ENCODE measurements at places on chromosomes 4 and X. TPM values are rescaled to one million over a fixed set of nuclear protein-coding genes. Genes with fewer than 3 reads are reported as not detected.

- no peak for DNase-seq
Observed at GRCh38 chr4:74627504-74627903, 166.8 kb downstream of the BTC start.

DNA sequence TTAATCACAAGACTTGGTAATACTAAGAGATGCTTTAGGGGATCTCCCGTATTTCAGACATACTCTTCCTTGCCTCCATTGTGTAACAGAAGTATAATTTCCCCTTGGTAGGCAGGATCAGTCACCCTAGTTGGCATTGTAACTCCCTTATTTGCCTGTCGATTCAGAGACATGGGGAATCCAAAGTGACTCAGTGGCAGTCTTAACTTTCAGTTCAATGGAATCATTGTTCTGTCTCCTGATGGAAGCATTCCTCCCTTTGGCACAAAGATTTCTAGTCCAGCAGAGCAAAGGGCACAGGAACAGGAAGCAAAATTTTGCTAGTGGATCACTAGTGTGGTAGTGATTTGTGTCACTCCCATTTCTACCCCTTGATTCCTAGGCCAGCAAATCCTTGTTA lies 80.4 kb downstream of the DCUN1D4 start:
- no peak for DNase-seq

- peak; percentile 61 for DNase-seq
Observed at GRCh38 chr4:71184195-71184781, 154.5 kb upstream of the SLC4A4 start.

GRCh38 chrX:133923113-133923512 lies 62.3 kb downstream of the GPC3 start:
- no peak for DNase-seq

DNA sequence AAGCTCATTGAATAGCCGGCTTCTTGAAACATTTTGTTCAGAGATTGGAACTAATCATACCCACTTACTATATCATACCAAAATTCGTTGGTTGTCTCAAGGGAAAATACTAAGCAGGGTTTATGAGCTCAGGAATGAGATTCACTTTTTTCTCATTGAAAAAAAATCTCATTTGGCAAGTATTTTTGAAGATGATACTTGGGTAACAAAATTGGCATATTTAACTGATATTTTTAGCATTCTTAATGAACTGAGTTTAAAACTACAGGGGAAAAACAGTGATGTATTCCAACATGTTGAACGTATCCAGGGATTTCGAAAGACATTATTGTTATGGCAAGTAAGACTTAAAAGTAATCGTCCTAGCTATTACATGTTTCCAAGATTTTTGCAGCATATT lies 6.4 kb downstream of the FAM200B start:
- no peak for DNase-seq

DNA sequence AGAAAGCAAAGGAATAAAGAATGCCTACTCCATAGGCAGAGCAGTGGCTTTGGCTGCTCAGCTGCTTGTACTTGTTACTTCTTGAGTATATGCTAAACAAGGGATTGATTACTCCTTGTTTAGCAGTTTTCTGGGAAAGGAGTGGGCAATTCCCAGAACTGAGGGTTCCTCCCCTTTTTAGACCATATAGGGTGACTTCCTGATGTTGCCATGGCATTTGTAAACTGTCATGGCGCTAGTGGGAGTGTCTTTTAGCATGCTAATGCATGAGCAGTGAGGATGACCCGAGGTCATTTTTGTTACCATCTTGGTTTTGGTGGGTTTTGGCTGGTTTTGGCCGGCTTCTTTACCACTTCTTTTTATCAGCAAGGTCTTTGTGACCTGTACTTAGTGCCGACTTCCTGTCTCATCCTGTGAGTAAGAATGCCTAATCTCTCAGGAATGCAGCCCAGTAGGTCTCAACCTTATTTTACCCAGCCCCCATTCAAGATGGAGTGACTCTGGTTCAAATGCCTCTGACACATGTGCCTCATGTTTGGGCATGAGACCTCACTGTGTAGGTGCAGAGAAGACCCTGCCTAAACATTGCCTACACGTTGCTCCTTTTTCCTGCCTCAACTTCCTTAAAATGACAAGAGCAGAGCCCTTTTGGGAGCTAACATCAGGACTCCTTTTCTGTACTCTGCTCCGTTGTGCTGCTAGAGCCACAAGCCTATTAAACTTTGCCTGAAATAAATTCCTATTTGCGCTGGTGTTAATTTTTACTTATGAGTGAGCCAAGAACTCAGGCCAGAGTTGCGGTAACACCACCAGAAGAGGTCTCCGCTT lies 21.0 kb upstream of the UBA6 start:
- DNase-seq, result no peak

GRCh38 chrX:41276661-41277506 lies 57.1 kb upstream of the DDX3X start:
- DNase-seq, result no peak

DNA sequence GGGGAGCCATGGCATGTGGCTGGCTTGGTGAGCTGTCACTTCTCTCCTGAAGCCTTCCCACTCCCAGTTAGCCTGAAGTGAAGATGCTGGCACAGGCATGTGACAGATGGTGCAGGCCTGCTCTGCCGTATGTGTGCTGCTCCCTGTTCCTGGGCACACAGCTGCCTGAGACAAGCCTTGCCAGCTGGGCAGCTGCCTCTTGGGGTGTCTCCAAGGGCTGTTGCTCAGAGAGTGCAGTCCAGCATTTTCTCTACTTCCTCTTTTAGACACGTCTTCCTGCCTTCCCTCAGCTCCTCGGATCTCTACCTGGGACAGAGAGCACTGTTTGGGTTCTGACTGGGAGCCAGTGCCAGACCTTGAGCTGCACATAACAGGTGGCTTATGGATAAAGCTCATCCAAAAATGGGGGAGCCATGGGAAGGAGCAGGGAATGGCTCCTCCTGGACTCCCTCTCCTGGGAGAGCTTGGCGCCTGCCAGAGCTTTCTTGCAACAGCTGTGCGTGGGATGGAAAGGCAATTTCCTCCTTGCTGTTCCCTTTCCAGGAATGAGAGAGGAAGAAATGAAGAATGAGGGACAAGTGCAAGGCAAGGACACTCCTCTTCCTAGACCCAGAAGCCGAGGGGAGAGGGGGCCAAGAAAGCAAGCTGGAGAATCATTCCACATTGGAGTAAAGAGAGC lies 132.9 kb downstream of the MSL3 start:
- DNase-seq, result no peak

DNA sequence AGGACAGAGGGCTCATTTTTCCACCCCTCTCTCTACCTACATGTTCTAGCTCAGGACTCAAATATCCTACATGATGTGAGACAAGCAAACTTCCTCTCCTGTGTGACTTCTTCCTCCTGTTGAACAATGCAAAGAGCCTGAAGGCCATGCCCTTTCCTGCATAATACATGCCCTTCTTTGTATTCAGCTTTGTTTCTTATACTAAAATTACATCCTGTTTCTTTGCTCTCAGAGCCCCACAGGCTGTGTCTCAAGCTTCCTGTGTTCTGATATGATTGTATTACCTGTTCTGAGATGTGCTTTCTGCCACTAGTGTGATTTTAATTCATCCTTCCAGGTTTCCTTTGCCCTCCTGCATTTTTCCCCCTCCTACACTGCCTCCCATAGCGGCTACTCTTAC lies 166.4 kb upstream of the AFF2 start:
- no peak for DNase-seq

DNA sequence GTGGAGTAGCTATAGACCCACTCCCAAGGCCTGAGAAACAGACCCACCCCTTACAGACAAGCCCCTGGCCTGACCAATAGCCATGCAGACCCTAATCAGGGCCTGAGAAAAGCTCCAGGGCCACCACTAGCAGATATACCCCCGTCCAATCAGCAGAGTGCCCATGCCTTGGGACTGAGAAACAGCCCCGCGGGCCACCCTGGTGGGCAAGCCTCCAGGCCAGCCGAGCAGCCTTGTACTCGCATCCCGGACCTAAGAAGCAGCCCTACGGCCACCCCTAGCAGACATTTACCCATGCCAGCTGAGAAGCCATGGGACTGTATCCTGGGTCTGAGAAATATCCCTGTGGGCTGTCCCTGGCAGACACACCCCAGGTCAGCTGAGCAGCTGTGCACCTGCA lies 436.5 kb downstream of the SMARCA1 start:
- no peak for DNase-seq

- no peak for DNase-seq
Observed at GRCh38 chr4:10161840-10162239, 45.2 kb upstream of the WDR1 start.

DNA sequence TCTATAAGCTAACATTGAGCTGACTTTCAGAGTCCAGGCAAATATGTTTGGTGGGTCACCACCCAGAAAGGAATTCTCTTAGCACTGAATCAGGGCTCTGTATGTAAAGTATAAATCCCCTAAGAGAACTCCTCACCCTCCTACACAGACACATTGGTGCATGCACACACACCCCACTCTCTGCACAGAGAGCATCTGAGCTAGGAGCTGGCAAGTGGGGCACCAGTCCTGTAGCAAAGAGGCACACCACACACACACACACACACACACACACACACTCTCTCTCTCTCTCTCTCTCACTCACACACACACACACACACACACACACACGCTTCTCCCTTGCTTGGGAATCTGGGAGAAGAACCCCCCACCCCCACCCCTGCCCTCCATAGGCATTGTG lies 3.2 kb downstream of the SLITRK2 start:
- no peak for DNase-seq

DNA sequence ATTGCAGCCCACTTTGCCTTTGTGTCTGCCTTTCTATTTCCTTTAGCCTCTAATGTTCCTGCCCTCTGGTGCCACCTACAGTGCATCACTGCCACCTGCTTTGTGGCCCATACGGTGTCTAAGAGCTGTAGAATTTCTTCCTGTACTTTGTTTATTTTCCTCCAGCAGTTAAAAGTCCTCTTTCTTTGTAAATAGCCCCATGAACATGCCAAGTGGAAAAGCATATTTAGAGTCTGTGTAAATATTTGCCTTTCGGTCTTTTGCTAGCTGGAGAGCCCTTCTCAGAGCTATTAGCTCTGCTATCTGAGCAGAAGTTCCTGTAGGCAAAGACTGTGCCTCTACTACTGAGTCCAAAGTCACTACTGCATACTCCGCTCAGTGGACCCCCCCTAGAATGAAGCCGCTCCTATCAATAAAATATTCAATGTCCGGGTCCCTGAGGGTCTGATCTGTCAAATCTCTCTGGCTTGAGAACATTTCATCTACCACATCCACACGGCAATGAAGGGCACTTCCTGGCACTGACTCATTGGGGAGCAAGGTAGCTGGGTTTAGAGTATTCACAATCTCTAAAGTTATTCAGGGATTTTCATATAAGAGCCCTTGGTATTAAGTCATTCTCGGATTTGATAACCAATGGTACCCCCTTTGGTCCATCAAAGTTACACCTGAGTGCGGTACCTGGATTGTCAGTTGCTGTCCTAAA lies 36.3 kb downstream of the SULT1E1 start:
- DNase-seq, result peak; percentile 74

- DNase-seq, result no peak
Observed at GRCh38 chr4:7822877-7823276, 116.8 kb downstream of the AFAP1 start.

- DNase-seq, result no peak
Observed at GRCh38 chr4:6869944-6870343, 39.7 kb upstream of the TBC1D14 start.

DNA sequence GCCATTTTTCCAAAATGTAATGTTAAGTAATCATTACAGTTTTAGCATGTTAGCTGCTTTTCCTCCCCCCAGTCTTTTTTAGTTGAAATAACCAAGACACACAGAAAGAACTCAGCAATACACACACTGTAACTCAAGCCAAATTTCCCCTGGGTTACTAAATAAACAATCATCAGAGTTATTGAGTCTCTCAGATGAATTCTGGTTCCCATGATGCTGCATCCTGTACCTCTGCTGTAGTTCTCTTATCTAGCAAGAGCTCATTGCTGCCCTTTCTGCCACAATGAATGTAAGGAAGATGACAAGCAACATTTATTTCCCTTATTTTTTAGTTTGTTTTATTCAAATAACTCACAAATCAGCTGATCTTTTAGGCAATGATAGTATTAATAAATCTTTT lies 185.1 kb downstream of the ARHGAP6 start:
- DNase-seq, result no peak

DNA sequence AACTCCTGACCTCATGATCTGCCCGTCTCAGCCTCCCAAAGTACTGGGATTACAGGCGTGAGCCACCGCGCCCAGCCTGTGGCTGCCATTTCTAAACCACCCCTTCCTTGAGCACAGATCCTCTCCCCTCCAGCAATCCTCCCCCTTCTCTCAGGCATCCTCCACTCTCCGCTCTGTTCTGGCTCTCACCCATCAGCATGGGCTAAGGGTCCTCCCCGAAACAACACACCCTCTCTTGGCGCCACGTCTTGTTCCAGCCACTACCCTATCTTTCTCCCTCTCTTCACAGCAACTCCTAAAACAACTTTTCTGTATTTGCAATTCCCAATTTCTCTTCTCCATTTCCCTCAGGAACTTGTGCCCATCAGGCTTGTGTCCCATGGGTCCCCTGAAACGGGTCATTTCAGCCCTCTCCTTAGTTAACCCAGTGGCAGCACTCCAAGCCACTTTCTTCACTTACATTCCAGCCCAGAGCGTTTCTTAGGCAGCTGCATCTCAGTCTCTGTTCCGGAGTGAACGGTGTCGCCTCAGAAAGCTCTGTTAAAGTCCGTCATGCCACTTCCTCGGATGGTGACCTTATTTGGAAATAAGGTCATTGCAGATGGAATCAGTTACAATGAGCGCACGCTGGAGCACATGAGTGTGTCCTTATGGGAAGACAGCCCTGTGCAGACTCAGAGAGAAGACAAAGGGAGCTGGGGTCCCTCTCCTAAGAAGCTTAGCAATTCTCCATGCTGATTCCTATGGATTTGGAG lies 28.3 kb upstream of the CLDN24 start:
- DNase-seq, result peak; percentile 18

DNA sequence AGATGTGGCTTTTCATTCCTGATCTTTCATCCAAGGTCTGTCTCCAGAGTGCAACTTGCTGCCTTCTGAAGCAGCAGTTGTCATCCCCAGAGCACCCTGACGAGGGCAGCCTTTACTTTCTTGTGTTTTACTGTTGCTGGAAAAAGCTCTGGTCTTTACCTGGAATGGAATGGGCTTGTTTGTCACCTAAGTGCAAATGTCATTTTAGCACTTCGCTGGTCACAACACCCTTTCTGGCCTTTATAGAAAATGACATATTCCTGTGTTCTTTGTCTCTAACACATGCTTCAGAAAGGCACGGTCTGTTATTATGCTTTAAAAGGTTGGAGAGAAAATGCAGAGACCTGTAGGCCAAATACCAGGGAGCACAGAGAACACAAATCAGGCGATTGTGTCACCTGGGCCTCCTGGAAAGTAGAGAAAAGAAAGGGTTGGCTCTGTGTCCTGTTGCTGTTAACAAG lies 332.7 kb upstream of the IGFBP7 start:
- DNase-seq, result peak; percentile 59

GRCh38 chrX:9832811-9833210 lies 46.6 kb downstream of the SHROOM2 start:
- DNase-seq, result no peak

The KIF4A gene
- 0.68 TPM for total RNA-seq

The VCX gene
- not detected for total RNA-seq

The DUX4 gene
- total RNA-seq, result not detected

The PITX2 gene
- not detected for total RNA-seq
